ENCODE measurements at places on chromosomes 5 and 9.

- DNase-seq = no peak
Measured at GRCh38 chr9:15482146-15482545, 28.6 kb downstream of the PSIP1 start.

GRCh38 chr9:65426231-65426630, 141.2 kb upstream of the FOXD4L5 start:
- no peak for DNase-seq

DNA sequence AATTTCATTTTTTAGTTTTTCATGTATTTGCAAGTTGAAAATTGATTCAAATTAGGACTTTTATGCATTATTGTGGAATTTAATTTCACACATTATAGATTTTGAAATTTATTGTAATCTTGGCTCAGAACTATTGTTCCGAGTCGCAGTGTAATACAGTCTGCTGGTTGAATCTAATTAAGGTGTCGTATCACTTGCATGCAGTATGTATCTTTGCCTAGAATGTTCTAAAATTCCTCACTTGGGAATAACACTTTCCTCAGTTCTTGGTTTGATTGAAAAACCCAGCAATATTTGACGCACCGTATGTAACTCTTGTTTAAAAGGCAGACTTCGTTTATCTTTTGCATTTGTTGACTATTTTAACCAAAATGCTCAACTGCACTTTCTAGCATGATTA, 49.4 kb downstream of the MELK start:
- no peak for DNase-seq

DNA sequence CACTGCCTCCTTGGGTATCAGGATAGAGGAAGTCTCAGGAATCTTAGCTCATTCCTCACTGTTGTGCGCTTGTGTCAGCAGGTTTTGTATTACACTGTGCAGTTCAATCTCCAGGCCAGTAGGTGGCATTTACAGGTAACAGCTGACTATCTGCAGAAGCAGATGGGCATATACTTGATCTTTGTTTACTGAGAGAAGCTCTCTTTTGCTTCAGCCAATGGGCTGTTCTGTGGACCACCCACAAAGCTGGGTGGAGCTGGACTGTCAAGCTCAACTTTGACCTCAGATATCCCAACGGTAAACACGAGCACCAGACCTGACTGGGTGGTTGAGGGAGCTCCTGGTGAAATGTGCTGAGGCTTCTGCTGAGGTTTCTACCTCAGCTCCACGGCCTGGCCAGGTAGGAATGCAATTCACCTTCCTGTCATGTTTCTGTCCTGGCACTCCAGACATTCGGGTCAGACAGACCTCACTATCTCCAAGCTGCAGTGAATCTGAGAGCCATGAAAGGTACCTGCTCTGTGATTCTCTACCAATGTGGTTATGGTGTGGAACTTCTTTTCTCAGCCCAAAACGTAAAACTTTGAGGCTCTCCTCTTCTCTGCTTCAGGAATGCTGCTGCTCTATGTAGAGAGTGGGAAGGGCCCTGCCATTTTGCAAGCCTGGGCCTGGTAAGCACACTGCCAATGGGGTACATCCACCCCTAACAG, 167.9 kb upstream of the ACTBL2 start:
- DNase-seq = peak; percentile 19

- DNase-seq = no peak
Measured at GRCh38 chr5:58359981-58360380, 99.9 kb downstream of the PLK2 start.
